NCI-H146 (cell line): ENCODE measurements at places on chromosomes 2 and 18.
A peak's percentile ranks its signal among the peaks of the same experiment; 100 is the strongest.

- no peak for DNase-seq
Measured at GRCh38 chr2:189657867-189658266, 3.4 kb upstream of the ASNSD1 start.

GRCh38 chr2:105972246-105972645, 221.9 kb downstream of the UXS1 start:
- peak; percentile 29 for DNase-seq

- DNase-seq = peak; percentile 88
Measured at GRCh38 chr18:267380-267687, 513 bp downstream of the THOC1 start.

DNA sequence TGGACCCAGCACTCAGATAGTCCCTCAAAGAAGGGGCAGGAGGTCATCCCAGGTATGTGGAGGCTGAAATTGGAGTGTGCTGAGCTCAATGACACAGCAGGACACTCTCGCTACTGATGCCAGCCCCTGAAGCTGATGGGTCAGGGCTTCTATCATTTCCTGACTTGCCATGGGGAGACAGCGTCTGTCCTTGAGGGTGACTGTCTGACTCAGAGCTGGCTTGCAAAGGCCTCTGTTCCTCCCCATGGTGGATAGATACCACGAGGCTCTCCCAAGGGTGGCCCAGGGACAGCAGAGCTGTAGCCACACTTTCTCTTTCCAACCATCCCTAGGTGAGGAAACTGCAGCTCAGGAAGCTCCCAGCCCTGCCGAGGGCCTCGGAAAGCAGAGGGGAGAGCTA, 10.8 kb downstream of the ALPG start:
- DNase-seq = no peak

GRCh38 chr18:7793100-7793499, 226.0 kb downstream of the PTPRM start:
- DNase-seq = no peak

- DNase-seq = no peak
Measured at GRCh38 chr2:157804355-157804754, 71.8 kb downstream of the ACVR1 start.

DNA sequence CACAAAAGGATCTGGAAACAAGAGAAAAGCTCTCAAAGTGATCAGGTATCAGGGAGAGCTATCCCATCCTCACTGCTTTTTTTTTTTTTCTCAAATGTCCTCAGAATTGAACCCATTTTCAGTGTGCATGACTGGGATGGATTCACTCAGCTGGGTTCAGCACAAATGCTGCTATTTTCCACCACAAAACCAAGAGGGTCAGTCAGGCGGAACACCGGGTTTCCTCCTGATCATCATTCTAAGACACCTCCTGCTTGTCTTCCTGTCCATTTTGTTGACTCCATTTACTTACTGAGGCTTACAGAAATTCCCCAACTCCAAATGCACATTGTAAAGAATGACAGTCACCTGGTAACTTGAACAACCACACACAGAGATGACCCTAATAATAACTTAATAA, 39.9 kb downstream of the CYRIA start:
- no peak for DNase-seq

- no peak for DNase-seq
Measured at GRCh38 chr2:55887351-55887750, 36.2 kb downstream of the EFEMP1 start.

- DNase-seq = peak; percentile 84
Measured at GRCh38 chr18:49858309-49859020, 45.1 kb upstream of the ACAA2 start.

- no peak for DNase-seq
Measured at GRCh38 chr2:5826979-5827655, 134.9 kb downstream of the SOX11 start.
